ENCODE measurements at places on chromosomes 16 and 17.

GRCh38 chr16:7423434-7424044 lies 90.9 kb downstream of the RBFOX1 start:
- no peak for DNase-seq

DNA sequence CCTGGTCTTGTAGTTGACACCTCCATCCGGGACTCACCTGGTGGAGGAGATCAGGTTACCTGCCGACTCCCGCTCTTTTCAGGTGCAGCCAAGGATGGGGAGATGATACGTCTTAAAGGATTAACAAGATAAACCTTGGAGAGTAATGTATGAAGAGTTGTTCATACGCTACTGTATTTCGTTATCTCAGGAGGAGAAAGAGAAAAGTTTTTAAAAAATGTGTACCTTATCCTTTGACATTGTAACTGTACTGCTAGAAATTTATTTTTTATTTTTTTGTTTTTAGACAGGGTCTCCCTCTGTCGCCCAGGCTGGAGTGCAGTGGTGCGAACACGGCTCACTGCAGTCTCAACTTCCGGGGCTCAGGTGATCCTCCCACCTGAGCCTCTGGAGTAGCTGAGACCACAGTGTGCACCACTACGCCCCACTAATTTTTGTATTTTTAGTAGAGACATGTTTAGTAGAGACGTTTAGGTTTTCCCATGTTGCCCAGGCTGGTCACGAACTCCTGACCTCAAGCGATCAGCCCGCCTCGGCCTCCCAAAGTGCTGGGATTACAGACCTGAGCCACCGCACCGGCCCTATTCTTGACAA lies 764 bp upstream of the SMURF2 start:
- no peak for DNase-seq

GRCh38 chr17:33396818-33397217 lies 103.7 kb upstream of the ASIC2 start:
- no peak for DNase-seq

DNA sequence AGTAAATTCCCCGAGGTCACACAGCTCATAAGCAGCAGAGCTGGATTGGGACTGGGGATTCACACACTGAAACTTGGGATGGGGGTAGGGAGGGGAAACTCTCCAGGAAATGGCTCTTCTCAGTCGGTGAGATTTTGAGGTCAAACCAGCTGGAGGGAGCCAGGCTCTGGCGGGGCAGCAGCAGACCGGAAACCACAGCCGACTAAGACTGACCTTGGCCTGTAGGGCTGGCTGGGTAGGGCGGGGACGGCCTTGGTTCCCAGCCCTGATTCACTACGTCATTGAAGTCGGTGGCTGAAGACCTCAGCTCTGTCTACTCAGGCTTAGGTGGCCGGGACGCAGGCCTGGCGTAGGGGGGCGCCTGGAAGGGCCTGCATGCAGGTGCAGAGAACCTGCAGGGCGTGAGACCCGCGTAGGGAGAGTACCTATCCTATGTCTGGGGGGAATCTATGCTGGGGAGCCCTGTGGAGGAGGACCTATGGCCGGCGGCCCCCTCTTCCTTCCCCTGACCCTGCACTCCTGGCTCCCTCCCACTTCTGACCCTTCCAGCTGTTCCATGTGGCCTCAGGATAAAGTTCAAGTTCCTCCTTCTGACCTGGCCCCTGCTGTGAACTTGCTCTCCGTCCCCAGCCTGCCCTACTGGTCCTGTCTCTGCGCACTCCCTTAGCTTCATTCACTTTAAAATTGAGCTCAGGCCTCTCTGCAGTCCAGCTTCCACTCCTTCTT lies 11.9 kb upstream of the SLC4A1 start:
- peak; percentile 28 for DNase-seq

DNA sequence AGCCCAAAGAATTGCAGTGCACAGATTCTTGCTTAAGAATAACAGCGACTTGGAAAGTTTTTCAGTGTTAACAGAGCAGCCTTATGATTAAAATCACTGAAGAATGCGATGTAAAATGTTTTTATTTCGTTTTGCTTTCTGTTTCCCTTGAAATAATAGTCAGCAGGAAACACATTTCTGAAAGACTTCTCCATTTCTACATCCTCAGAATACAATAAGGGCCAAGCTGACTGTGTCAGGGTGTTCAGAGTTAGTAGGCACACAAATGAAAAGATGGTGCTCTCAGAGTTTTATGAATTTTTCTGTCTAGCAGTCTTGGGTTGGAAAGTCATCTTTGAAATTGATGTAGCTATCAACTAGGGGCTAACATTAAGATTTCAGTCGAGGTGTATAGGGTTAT lies 582.9 kb upstream of the RBFOX1 start:
- no peak for DNase-seq

DNA sequence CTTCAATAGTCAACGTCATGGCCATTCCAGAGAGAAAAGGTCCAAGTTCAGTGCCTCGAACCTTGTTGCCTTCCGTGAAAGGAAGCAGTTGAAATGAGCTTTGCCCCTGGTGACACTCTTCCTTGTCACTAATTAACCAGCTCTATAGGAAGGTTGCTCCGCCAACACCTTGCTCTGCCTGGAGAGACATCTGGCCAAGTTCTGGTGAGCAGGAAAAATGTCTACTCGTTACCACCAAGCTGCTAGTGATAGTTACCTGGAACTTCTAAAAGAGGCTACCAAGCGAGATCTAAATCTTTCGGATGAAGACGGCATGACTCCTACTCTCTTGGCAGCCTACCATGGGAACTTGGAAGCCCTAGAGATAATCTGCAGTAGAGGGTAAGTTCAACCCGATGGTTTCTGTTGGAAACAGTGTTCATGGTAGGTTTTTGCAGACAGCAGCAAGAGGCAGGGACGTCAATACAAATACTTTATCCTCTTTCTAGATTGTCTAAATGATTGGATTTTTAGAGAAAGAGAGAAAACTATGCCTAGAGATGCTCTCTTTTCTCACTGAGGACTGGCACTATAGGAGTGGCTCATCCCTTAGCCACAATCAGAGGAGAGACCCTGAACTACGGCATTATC lies at the start of gene ANKS4B:
Gene ANKS4B (plus strand): TSS at position 179 of the 630 bp plus-strand sequence. CDS start 39 bp downstream, at position 218.
- no peak for DNase-seq
